ENCODE measurements at places on chromosomes 1 and 21.

DNA sequence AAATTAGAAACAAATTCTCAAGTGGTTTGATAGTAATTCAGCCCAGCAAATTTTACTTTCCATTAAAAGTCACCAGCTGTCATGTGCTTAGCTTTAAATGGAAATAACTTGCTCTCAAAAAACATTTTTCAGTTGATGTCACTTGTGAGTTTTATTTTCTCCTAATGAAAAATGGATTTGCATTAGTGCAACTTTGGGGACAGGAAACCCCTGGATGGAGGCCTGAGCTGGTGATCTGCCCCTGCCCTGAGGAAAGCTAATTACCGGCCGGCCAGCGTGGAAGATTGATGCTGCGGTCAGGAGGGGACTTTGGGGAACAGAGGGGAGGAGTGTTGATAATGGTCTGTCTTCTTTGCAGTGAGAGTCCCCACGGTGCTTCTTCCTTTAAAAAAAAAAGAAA lies 66.8 kb upstream of the ANGPTL1 start:
- DNase-seq: no peak

- DNase-seq: no peak
These were observed 149.6 kb upstream of the C1orf87 start for GRCh38 chr1:60223158-60223557.

DNA sequence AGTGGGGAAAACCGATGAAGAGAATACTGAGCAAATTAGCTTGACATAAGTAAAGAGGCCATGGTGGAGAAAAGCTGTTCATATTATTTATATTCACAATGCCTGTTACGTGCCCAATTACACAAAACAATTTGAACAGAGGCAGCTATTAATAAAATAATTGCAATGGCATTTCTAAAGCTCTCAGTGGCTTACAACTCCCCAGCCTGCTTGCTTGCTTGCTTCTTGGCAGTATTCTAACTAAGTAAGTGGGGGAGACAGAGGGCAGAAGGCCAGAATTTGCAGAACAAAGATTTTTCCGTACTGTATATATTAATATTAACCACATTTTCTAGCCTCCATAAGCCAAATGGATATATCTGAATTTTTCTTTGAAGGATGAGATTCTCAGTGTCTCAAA lies 12.9 kb downstream of the PTPN14 start:
- DNase-seq: no peak

GRCh38 chr1:77831976-77832711 lies 52.7 kb downstream of the MIGA1 start:
- no peak for DNase-seq

DNA sequence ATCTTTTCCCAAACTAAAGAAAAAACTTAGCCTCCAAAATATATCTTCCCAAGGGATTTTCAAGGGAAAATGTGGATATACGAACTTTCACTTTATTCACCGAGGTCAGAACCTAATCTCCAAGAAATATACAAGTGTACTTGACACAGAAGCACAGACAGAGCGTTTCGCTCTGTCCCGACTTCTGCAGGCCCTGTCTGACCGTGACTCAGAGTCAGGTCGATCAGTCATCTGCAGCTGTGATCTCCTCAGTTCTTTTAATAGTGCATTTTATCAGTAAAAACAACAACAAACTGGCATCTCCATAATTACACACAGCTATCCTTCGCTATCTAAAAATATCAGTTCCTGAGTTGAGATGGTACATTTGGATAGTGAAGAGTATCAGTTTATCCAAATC lies 226.6 kb downstream of the TM2D1 start:
- DNase-seq: no peak

DNA sequence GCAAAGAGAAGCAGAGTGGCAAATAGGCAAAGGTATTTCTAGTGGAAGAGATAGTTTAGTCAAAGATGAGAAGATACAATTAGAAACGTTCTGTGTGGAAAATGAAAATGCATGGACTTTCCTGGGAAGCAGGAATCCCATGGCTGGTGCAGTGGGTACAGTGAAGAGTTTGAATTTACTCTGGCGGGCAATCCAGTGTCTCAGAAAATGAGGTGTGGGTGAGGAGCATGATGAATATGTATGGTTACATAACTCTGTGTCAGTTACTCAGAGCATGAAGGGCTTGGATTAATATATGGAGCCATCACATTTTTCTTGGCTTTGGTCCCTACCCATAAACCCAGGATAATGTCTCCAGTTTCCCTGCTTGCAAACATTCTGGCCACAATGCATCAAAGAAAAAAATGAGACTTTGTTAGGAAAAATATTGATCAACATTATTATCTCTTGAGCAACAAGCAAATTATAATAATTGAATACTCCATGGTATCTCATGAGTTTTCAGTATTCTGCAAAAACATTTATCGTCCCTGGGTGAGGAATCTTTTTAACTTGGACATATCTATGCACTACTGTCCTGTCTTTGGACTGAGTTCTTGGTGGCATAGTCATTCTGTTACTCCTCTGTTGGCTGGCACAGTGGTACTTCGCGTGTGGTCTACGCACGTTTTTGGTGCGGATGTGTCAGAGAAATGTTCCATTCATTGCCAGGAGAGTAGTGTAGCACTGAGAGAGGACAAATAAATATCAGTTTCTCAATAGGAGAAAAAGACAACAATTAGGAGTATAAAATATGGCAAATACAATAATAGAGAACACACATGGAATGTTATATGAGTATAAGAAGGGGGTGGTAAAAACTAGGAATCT lies 173.7 kb upstream of the C1orf105 start:
- DNase-seq: no peak

DNA sequence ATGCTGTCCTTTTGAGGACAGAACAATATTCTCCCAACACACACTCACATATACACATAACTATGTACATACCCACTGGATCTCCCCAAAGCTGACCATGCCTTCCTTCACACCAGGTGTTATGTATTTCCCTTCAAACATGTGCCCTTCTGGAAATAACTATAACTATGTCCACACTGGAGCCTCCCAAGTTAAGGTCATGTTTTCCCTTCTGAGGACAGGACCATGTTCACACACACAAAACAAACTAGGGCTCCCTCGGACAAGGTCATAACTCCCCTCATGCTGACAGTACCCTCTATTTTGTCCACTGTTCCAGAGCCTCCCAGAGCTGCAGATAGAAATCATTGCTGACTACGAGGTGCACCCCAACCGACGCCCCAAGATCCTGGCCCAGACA lies 7.8 kb downstream of the MMACHC start:
- DNase-seq: no peak

- DNase-seq: peak; percentile 7
These were observed 49.3 kb downstream of the AZIN2 start for GRCh38 chr1:33130297-33130696.

DNA sequence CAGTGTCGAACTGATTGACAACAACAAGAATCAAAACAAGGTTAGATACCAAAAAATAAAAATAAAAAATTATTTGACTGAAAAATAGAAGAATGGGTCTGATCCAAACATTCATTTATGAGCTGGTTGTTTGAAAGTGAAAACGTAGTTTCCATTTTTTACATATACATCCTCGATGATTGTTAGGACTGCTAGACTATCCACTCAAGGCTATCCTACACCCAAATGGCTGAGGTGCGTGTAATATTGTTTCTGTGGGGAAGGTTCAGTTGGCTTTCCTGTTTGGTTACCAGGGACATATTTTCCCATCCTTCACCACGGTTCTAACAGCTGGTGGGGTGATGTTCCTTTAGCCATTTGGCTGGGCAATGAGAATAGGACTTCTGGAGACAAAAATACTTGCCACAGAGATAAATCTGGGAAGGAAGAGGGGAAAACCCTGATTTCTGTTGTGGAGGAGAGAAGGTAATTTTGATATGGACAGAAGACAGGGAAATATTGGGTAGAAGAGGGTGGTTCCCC lies 66.3 kb downstream of the MAP3K7CL start:
- DNase-seq: no peak

DNA sequence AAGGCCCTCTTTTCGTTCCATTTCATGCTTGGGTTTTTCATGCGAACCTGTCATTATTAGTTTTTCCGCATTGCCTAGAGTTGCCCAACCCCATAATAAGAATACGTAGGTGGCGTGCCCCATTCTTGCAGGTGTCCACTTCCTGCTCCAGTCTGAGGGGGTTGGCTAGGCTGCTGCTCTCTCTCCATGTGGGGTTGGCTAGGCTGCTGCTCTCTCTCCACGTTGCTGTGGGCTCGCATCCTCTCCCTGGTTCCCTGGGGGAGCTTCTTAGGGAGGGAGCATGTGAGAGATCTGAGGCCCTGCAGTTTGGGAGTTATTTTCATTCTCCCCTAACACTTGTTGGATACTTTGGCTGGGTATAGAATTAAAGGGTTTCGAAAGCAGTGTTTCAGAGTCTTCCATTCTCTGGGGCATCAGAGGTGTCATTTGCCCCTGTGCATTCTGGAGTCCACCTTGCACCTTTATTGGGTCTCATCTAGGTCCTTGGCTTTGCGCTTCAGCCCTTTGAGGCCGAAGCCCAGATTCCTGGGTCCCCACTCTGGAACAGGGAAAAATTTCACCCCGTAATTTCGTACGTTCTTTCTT lies 8.6 kb downstream of the C1orf35 start:
- no peak for DNase-seq

- DNase-seq: no peak
These were observed 367.4 kb upstream of the SNX7 start for GRCh38 chr1:98294127-98294526.

GRCh38 chr1:226951286-226952117 lies 11.4 kb downstream of the COQ8A start:
- no peak for DNase-seq

DNA sequence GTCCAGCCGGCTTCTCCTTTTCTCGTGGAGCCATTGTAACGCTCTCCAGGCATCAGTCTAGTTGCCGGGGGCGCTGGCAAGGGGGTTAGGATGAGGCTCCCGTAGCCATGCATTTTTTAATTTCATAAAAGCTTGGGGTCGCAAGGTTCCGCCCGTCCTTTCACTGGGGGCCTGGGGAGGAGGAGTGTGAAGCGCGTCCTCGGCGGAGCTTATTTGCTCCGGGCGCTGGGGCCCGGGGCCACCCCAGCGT lies 1.6 kb downstream of the ADGRL2 start:
- DNase-seq: no peak

DNA sequence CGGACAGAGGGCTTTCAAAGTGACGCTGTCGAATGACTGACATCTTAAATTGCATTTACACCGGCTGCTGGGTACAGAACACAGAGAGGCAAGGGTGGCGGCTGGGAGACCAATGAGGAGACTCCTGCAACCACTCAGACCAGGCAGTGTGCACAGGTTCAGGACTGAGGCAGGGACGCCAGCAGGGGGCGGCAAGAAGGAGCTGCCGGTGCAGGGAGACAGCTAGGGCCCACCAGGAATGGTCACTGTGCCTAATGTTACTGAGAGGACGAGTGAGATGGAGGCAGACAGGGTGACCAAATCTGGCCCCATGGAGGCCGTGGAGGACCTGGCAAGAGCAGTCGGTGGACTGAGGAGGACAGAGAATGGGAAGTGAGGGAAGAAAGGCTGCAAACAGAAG lies 23.5 kb downstream of the GLIS1 start:
- no peak for DNase-seq

GRCh38 chr1:6822530-6823359 lies 37.5 kb downstream of the CAMTA1 start:
- no peak for DNase-seq
